ENCODE measurements at places on chromosomes 2 and 18.
A peak's percentile ranks its signal among the peaks of the same experiment; 100 is the strongest.

- no peak for DNase-seq
- H3K4me1 ChIP-seq = peaks cover 4% of the 10 kb centered on the region
- no peaks in the 10 kb centered on the region for H3K36me3 ChIP-seq
- H3K4me3 ChIP-seq = no peak overlapping the region
Observed at GRCh38 chr2:133843551-133843950, 275.3 kb upstream of the NCKAP5 start.

- no peak overlapping the region for H3K27ac ChIP-seq
- peaks cover 6% of the 10 kb centered on the region for H3K27me3 ChIP-seq
- DNase-seq = no peak
- H3K36me3 ChIP-seq = no peaks in the 10 kb centered on the region
Observed at GRCh38 chr18:47501946-47502345, 250.5 kb upstream of the SKOR2 start.

- DNase-seq = no peak
- H3K27me3 ChIP-seq = no peaks in the 10 kb centered on the region
- peaks cover 42% of the 10 kb centered on the region for H3K36me3 ChIP-seq
- peak overlapping the region; percentile 67 for H3K27ac ChIP-seq
- no peak overlapping the region for H3K4me3 ChIP-seq
Observed at GRCh38 chr2:54613386-54613785, 110.1 kb upstream of the EML6 start.

- H3K4me3 ChIP-seq = no peak overlapping the region
- no peak for DNase-seq
- H3K4me1 ChIP-seq = no peaks in the 10 kb centered on the region
- no peaks in the 10 kb centered on the region for H3K36me3 ChIP-seq
- peaks cover 2% of the 10 kb centered on the region for H3K27me3 ChIP-seq
- H3K27ac ChIP-seq = no peak overlapping the region
Observed at GRCh38 chr2:221767106-221768012, 195.3 kb upstream of the EPHA4 start.

DNA sequence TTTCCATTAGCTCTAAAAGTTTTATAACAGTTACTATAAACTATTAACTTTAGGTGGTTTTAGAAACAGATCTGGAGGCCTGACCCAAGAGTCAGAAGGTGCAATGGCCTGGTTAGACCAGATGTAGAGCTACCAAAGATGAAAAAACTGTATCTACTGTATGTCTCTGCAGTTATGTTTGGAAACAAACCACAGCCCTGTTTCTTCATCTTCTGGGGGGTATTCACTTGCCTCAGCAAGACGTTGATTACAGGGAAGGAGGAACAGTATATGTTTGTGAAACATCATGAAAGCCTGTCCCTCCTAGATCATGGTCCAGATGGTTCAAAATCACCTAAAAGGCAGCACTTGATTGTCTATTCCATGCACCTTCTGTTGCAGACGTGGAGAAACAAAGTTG, 220.2 kb downstream of the SUCLG1 start:
- no peaks in the 10 kb centered on the region for H3K36me3 ChIP-seq
- no peak overlapping the region for H3K27ac ChIP-seq
- DNase-seq = no peak
- peaks cover 2% of the 10 kb centered on the region for H3K27me3 ChIP-seq

DNA sequence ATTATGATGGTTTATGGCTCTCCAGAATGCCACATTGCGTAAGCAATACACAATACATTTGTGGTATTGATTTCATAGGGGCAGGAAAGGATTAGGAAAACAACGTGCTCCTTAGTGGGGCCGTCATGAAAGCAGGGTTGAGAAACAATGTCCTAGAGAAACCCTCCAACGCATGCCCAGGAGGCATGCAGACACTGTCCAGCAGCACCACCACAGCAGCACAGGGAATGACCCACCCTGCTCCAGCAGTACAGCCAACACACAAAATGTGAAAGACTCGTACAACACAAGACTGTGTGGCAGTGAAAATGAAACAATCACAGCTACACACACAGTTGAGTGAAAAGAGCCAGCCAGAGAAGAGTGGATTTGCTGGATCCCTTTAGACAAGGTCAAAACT, 66.3 kb downstream of the FAM168B start:
- H3K27ac ChIP-seq = no peak overlapping the region
- no peaks in the 10 kb centered on the region for H3K4me1 ChIP-seq
- no peak for DNase-seq
- H3K36me3 ChIP-seq = no peaks in the 10 kb centered on the region
- H3K27me3 ChIP-seq = peaks cover 6% of the 10 kb centered on the region

GRCh38 chr2:69771461-69771860, 29.5 kb downstream of the ANXA4 start:
- peaks cover 34% of the 10 kb centered on the region for H3K4me1 ChIP-seq
- H3K36me3 ChIP-seq = no peaks in the 10 kb centered on the region
- no peaks in the 10 kb centered on the region for H3K27me3 ChIP-seq
- no peak overlapping the region for H3K4me3 ChIP-seq
- DNase-seq = no peak

DNA sequence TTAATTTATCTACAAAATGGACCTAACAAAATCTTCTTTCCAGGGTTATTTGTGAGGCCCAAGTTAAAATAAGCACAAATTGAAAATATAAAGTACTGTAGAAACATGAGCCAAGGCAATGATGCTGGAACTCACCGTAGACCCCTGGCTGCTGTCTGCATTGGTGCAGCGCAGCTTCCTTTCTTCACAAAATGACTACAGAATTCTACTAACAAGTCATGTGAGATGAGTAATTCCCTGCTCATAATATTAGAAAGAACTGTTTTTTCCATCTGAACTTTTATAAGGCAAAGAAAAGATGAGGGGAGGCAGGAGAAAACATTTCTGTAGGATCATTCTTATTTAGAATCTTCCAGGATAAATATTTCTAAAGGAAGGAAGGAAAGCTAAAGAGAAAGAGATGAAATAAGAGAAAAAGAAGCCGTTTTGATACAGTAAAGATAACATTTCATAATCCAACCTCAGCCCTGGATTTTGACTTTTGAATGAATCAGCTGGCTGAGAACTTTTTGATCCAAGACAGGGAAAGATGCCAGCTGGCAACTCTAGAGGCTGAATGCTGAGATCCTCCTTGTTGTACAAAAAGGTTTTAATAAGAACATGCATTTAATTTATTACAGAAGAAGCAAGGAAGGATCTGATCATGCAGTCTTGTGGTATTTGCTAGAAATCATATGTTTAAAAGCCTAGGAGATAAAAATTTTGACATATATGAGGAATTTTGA, 183.9 kb upstream of the KLHL14 start:
- peaks cover 8% of the 10 kb centered on the region for H3K27me3 ChIP-seq
- peaks cover 5% of the 10 kb centered on the region for H3K36me3 ChIP-seq
- no peak overlapping the region for H3K4me3 ChIP-seq
- no peak overlapping the region for H3K27ac ChIP-seq
